ENCODE measurements at places on chromosomes 13 and 19.

DNA sequence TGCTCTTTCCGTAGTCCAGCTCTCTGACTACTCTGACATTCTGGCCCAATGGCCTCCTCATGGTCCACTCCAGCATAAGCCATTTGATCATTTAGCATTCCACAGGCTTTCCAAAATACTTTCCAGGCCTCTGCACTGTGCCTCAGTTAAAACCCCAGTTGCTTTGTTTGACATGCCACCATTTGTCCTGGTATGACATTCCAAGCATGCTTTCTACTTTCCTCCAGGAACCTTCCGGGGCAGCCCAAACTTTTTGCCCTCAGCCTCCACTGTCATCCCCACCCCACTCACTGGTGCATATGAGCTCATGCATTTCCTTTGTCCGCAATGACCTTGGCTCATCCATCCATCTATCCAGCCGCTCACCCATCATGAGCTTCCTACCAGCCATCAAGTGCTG lies 41.8 kb upstream of the WASF3 start:
- no peak for DNase-seq

- DNase-seq = no peak
Measured at GRCh38 chr13:68810660-68811059, 1297.0 kb upstream of the ATXN8OS start.

DNA sequence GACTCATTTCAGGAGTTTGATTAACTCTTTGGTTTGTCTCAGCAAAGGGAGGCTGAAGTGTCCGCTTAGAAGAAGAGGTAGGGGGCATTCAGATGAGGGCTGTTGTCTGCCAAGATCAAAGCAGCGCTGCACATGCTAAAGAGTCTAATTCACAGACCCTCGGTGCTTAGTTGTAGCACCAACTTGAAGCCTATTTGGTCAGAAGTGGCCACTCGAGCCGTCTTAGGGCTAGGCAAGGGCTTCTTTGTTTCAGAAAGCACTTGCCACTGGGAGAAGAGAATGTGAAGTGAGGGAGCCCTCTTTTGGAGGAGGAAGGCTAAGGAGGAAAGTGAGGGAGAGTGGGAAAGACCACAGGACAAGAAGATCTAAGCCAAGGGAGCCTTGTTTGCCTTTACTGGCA lies 313.4 kb upstream of the TMTC4 start:
- DNase-seq = peak; percentile 11

GRCh38 chr13:21362741-21363140 lies 96.4 kb downstream of the ZDHHC20 start:
- DNase-seq = no peak

- peak; percentile 58 for DNase-seq
Measured at GRCh38 chr19:42175952-42176648, 41.4 kb downstream of the DEDD2 start.

GRCh38 chr13:39804332-39805210 lies 149.1 kb downstream of the COG6 start:
- no peak for DNase-seq

GRCh38 chr19:11142528-11143171 lies 12.9 kb downstream of the SPC24 start:
- peak; percentile 97 for DNase-seq

DNA sequence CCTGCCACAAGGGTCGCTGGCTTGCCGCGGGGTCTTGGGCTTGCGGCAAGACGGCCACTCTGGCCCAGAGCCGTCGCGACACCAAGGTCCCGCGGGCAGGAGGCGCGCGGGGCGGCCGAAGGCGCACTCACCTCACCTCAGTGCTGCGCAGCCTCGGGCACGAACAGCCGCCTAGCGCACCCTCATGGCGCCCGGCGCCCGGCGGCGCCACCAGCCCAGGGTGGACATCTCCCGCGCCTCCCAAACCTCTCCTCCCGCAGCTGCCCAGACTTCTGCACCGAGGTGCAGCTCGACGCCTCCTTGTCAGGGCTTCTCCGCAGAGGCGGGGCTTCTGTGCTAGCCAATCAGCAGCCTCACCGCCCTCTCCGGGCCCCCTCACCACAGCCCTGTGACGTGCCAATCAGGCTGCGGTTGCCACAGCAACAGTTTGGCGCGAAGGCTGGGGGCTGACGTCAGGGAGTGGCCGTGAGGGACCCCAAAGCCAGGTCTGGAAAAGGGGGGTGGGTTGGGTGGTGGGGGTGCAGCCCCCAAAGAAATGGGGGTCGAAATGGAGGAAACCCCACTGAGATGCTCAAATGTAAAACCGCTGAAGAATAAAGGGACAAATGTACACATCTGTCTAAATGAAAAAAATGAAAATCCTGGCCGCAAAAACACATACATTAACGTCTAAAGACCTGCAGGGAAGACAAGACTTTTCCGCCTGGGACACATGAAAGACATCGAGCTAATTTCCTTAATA lies at the start of the genes PEG3 and ZIM2:
Gene PEG3 (minus strand): TSS at position 276 of the 742 bp plus-strand sequence. CDS start 16,071 bp downstream, outside the sequence.
Gene ZIM2 (minus strand): TSS at position 276 of the 742 bp plus-strand sequence. CDS start 16,449 bp downstream, outside the sequence.
- no peak for DNase-seq

GRCh38 chr19:29812881-29813275 lies 1.1 kb downstream of the CCNE1 start:
- DNase-seq = no peak

DNA sequence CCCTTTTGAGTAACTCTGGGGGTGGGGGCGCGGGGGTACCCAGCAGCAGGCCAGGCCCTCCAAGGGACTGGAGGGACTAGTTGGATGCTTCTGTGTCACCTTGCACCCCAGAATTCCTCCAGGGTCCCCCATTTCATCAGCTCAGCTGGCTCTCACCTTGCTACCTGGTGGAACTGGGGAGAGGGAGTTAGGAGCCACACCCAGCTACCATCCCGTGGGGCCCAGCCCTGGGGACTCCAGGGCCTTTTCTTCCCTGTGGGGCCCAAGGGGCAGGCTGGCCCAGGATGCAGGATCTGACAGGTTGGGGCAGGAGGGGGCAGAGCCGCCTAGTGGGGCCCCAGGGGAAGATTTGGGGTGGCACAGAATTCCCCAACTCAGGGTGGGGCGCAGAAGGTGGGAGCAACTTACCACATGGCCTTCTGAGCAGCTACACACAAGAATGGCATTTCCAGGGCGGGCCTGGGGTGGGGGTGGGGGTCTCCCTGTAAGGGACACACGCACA lies 32.8 kb upstream of the NANOS3 start:
- DNase-seq = no peak

GRCh38 chr13:95319551-95320274 lies 18.5 kb upstream of the ABCC4 start:
- no peak for DNase-seq

GRCh38 chr19:3375221-3376090 lies 9.1 kb downstream of the NFIC start:
- peak; percentile 64 for DNase-seq

- peak; percentile 99 for DNase-seq
Measured at GRCh38 chr19:57632987-57633831, at the start of gene ZNF211. TSS of gene ZNF211 (plus strand) at chr19:57633168. CDS start at chr19:57633347, 179 bp downstream.

- no peak for DNase-seq
Measured at GRCh38 chr19:57079656-57080055, 40.1 kb upstream of the USP29 start.

DNA sequence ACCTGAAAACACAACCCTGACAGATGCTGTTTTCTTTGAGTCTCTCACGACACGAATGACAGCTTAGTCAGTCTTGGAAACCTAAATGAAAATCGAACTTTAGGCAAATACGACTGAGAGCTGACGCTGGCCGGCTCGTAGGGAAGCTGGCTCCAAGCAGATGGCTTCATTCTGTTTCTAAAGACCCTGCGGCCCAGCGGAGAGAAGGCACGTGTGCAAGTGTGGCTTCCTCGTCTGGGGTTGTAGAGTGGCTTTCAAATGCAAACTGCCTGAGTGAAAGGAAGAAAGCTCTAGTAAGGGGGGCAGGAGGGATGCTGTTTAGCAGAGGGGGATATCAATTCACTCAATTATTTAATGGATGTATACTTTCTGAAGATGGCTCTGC lies 26.1 kb upstream of the TIMM44 start:
- no peak for DNase-seq

DNA sequence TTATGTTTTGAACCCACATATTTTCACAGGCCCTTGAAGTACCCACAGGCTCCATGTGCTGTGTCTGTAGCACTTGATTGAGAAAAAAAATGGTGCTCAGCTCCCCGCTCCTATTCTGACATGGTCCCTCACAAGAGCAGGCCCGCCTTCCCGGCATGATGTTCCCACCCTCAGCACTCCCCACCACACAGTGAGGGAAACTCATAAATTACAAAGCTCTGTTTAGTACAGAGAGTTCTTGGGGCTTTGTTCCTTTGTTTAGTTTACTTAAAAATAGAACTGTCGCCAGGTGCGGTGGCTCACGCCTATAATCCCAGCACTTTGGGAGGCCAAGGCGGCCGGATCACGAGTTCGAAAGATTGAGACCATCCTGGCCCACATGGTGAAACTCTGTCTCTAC lies 25.9 kb upstream of the ABCC4 start:
- no peak for DNase-seq

DNA sequence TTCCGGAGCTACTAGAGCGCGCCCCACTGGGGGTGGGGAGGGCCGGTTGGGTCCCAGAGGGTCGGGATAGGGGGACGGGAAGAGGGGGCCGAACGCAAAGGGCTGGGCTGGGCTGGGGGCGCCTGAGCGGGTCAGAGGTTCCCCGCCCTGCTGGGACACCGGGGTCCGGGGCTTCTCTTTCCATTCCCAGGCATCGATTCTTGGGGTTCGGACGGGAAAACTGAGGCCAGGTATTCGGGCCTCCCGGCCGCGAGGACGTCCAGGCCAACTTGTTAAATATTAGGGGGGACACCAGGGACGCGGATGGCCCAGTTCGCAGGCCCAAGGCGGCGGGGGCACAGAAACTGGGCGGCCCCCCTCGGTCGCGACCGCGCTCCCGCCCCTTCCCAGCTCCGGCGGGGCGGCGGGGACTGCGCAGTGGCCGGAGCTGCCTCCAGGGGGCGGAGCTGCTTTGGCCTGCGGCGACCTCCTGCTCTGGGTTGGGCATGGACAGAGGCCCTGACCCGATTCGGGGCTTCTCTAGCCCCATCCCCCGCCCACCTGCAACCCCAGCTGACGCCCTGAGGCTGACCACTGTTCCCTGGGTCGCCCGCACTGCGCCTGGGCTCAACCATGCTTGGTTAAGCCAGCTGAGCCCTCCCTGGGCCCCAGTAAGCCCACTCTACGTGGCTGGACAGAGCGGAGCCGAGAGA lies 1.2 kb upstream of the KLF16 start:
- DNase-seq = peak; percentile 87

All from GM03348 (cell line).